ENCODE measurements at places on chromosomes 12 and 14. TPM values are rescaled to one million over a fixed set of nuclear protein-coding genes. Genes with fewer than 3 reads are reported as not detected.
A peak's percentile ranks its signal among the peaks of the same experiment; 100 is the strongest.

Gene CDKN1B
- polyA plus RNA-seq: 17.9 TPM

Gene TSHR
- polyA plus RNA-seq: not detected

Gene TSPAN19
- polyA plus RNA-seq: not detected

Gene TOX4
- 93.7 TPM for polyA plus RNA-seq

Gene LRRK2
- polyA plus RNA-seq: 2.6 TPM

Gene INSM2
- polyA plus RNA-seq: not detected

Gene CD9
- 177 TPM for polyA plus RNA-seq

Gene AQP6
- polyA plus RNA-seq: not detected

Gene ADAMTS20
- not detected for polyA plus RNA-seq

DNA sequence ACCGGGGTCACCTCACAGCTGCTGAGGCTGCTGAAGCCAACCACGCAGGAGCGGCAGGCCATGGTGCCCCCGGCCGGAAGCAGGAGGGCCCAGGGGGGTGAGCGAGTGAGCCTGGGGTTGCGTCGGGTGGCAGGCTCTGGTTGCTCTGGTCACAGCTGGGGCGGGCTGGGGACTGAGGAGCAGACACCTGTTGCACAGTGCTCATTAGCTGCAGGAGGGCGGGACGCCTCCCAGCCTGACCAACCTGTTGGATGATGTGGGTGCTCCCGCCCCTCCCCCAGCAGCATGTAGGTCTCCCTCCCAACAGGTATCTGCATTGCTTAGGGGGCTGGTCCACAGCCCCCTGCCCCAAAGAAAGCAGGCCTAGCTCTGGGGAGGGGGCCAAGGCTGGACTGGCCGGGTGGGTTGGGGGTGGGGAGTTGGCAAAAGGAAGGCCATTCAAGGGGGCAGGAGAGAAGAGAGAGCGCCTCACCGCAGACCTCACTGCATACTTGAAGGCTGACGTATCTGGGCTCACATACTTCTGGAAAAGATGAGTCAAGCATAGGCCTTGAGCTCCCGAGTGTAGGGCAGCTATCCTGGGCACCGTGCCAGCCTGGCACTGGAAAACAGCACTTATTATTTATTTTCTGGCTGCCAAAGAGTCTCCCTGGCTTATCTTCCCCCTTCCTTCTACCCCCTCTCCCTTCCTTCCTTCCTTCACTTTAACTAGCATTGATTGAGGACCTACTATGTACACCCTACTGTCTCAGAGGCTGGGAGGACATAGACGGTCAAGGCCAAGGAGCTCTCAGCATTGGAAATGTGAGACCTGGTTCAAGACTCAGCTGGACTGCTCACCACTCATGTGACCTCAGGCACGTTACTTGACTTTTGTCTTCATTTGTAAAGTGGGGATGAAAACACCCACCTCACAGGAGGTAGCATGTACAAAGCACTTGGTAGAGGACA lies at the start of gene KRT80:
TSS of gene KRT80 (minus strand) at position 174 of the 951 bp plus-strand sequence. CDS start at position 62, 112 bp downstream.
- DNase-seq: peak; percentile 95

- DNase-seq: no peak
Measured at GRCh38 chr12:42910656-42911055, 321.1 kb upstream of the PRICKLE1 start.

GRCh38 chr14:73712540-73713180 lies 1.5 kb downstream of the PNMA1 start:
- no peak for DNase-seq

GRCh38 chr12:11880381-11880780 lies 190.4 kb upstream of the BCL2L14 start:
- DNase-seq: no peak

DNA sequence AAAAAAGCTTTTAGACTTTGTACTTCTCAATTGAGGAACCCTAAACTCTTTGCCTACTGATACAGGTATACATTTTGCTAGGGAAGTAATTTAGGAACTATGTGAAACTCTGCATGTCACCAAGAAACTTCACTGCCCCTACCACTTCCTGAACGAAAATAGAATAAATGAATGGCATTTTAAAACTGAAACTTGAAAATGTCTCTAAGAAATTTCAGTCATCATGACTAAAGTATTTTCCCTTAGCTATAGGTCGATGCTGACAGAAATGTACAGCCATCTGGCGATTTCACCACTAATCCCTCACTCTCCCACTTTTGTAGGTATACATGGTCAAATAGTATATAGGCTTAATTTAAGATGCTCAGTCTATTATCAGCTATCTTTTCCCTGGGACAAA lies 194.9 kb upstream of the SYT10 start:
- DNase-seq: no peak

DNA sequence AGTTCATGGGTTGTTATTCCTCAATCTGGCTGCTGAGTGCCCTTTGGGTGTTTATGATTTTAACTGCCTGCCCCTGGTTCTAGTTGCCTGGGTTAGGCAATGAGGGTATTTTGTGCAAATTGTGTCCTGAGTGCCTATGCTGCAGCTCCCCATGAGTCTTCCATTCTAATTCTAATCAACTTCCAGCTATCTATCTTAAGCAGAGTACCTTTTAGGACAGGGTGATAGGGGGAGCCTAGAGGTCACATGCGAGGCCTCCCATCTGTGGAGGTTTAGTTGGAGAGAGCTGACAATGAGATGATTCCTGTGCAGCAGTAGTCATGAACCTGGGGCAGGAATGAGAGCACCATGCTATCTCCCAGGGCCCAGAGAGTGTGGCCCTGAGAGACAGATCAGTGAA lies 225.9 kb upstream of the PLEKHG7 start:
- DNase-seq: no peak

- no peak for DNase-seq
Measured at GRCh38 chr14:37399517-37399916, 195.5 kb downstream of the FOXA1 start.

DNA sequence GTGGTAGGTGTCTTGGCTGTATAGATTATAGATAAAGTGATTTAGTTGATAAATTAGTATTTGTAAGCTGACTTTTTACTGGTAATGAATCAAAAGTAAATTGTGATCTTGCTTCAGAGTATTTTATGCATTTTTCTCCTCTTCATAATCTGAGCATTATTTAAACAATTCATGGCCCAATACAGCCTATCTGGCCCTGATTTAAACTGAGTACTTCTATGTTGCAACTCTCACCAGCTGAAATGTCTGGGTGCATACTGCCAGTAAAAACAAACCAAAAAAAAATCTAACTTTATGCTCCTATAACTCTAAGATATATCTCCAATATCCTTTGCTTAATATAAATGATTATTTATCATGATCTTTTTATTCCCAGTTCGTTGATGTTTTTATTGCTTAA lies 86.6 kb downstream of the MIA2 start:
- DNase-seq: no peak

DNA sequence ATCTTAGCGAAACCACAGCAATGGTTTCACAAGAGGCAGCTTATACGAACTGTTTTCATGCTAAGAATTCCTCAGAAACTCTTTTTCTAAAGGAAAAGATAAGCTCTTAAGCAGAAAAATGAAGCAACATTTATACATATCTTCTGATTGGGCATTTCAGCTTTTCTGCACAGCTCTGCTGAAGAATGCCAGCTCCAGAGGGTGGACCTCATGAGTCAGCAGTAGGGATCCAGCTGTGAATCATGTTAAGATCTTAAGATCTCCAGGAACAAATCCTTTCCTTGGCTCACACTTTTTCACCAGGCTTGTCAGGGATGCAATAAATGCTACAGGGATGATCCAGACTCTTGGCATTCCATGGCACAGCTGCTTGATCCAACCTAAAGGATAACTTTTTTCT lies 477.1 kb upstream of the CCDC196 start:
- DNase-seq: no peak

DNA sequence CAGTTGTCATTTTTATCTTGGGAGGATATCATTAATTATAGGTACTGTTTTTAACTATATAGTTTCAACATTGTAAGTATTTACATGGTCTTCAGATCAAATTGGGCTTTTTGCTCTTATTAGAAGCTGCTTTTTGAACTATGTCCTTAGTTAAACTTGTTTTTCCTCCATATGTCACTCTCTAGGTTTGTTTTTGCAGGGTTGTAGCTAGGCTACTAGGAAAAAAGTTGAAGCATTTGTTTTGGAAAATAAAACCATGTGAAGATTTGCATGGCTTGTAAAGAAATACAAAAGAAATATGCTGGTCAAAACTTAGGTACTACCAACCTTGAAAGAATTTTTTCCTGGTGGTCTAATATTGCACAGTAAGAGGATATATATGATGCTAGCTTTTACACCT lies 3.4 kb downstream of the ARID2 start:
- no peak for DNase-seq

DNA sequence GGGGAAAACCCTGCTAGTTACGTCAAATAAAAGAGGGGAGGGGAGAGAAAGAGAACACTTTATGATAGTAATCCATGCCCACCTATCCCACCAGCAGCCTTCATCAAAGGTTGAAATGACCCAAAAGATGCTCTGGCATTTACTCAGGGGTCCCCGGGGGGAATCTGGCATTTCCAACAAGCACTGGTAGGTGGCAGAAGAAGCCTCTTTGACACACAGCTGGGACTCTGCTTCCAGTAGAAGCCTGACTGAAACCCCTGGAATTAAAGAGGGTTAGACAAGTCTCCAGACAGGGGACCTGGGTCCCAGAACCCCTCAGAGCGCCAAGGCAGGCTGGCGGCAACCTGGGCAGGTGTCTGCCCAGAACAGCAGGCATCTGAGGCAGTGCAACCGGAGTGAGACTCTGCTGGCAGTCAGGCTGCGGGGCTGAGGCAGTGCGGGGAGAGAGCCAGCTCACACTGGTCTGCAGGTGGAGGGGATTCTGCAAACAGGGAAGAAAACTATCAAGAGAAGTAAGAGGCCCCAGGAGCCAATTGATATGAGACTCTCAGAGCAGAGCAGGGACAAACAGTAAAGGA lies 85.0 kb upstream of the CAPRIN2 start:
- DNase-seq: no peak

DNA sequence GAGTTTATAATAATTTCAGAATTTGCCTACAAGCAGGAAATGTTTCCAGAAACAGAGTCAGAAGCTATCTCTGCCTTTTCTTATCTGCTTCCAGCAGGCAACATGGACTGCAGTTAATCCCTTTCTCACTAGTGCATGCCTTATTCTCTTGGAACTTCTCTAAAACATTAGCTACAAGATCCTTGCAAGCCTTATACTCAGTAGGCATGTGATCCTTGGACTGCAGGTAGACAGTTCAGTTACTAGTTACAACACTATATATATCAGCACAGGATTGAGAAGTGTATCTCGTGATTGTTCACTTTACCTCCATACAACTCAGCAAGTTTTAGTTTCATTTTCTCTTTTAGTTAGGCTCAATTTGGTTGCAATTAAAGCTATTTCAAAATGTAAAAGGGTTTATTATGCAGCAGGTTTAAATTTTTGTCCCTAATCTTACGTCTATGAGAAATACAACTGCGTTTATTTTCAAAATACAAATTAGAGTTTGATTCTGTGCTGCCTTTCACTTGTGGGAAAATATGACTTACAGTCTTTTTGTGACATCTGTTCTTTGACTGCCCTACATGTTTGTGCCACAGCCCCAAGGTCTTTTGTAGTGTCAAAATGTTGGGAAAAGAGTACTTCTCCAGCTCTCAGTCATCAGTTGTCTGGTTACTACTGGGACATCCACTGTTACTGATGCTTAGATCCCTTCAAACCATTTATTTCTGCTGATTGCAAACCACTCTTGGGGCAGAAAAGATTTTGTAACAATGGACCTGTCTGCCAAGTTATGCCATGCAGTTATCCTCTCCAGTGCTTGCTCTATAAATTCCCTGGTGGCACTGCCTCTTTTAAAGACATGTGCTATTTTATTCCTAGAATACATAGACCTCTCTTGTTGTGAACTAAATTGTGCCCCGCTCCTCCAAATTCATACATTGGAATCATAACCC lies 709.0 kb upstream of the FOXG1 start:
- DNase-seq: no peak

GRCh38 chr14:38208618-38209562 lies 1.2 kb downstream of the SSTR1 start:
- DNase-seq: no peak

DNA sequence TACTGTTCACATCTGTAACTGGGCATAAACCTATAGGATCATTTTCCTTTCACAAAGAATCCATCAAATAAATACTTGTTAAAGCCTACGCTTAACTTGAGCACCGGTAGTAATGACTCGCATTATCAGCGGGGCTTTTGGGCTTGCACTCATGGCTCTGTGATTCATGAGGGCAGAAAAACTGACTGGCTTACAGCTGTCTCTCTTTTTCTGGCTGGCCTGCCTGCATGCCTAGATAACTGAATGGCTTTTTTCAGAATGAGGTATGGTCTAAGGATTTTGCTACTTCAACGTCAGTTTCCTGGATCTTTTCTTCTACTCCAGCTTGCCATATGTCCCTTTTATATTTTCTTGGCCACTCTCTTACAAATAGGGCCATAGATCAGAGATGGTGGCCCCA lies 531.1 kb downstream of the NRXN3 start:
- no peak for DNase-seq

GRCh38 chr14:89265234-89265633 lies 151.8 kb downstream of the FOXN3 start:
- no peak for DNase-seq

- no peak for DNase-seq
Measured at GRCh38 chr12:28552251-28552970, 362.2 kb downstream of the CCDC91 start.

DNA sequence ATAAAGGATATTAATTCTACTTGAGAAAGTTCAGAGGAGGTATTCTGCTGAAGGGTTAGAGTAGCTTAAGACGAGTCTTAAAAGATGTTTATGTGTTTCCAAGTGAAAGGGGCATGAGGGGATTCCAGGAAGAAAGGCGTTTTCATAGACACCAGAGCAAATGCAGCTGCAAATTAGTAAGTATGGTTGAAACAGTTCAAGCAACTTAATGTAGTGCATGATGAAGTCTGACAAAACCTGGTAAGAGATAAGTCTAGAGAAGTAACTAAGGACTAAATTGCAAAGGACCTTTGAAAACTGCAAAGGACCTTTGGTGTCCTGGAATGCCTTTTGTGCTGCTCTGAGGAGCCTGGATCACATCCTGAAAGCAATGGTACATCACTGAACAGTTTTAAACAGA lies 11.5 kb downstream of the LUM start:
- no peak for DNase-seq

DNA sequence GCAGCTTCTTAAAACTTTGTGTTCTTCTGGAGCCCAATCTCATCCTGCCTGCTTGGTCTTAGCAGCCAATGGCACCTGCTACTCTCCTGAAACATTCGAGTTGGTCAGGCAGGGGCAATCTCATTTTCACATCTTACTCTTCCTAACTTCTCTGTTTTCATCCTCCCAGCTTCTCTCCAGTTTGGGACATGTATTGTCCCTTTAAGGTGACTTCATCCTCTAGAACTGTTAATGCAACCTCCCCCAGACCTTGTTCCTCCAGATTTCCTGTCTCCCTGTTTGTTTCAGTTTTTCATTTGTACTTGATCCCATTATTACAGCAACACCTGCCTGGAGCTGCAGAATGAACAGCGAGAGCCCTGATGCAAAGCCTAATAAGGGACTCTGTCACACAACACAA lies 31.3 kb downstream of the SERPINA11 start:
- DNase-seq: no peak
